ENCODE measurements at places on chromosomes 7 and 10.

DNA sequence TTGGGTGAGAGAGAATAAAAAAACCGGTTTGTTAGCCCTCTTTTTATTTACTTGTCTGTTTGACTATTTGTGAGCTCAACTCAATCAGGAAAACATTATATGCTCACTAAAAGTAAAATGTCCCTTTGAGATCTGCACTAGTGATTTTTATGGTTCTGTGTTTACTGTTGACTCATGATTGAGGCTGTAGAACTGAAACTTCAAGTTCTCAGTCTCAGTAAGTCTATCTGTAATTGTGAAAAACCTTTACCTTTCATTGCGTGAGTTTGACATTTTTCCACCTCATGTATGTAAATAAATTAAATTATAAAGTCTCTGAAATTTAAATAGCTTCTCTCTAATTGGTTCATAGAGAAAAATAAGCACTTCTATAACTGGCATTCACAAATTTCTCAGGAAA is 17.0 kb upstream of the CASD1 start:
- no peak for DNase-seq

DNA sequence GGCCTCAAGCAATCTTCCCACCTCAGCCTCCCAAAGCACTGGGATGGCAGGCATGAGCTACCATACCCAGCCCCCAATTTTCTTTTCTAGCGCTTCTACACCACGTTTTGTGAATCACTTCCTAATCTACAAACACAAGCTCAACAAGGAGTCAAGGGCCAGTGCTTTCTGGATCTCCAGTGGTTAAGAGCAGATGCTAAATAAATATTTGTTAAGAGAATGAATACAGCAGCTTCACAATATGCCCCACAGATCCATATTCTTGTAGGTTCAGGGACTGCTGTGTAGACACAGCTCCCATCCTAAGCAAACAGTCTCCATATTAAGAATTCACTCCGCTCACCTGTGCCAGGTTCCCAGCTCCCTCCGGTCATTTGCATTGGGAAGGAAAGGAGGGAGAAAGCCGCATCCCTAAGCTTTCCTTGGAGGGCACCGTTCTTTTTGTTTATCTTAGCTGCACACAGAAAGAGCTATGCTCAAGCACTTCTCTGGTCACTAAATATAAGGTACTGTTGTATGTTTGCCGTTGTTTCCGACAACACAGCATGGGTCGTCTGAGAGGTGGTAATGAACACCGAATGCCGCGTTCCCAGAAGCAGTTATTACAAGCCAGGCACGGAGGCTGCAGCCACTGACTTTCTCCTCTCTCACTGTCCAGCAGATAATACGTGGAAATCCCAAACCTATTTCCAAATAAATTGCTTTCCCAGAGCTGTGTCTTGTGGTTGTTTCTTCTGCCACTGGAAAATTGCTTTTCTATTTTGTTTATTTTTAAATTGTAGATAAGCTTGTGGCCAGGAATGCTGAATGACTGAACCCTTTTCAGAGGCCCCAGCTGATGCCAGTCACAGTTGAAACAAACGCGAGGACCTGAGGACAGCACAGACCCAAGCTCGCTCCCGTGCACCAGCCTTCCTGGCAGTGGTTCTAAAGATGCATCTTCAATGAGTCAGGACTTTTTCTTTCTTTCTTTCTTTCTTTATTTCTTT is 217.1 kb downstream of the PRPF18 start:
- no peak for DNase-seq

DNA sequence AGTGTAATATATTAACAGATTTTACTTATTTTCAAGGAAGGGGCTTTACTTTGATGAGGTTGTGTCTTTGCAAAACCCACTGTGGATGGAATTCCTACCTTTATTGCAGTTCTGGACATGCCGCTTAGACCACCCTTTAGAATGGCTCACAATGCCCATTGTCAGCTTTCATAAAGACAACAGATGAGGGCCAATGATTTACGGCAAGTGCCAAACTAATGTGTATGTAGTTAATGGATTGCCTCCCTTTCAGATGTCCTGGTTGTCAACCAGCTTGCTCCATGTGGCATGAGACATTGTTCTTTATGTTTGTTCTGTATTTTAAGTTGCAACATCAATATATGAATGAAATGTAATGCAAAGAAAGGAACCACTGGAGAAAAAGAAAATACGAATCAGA is 35.0 kb upstream of the ELMO1 start:
- no peak for DNase-seq

- DNase-seq = no peak
Measured at GRCh38 chr10:19728376-19728775, 87.9 kb upstream of the PLXDC2 start.

GRCh38 chr10:121244818-121245217 is 353.4 kb downstream of the FGFR2 start:
- DNase-seq = no peak

GRCh38 chr10:58998924-58999713 is 177.3 kb upstream of the PHYHIPL start:
- no peak for DNase-seq

GRCh38 chr7:142759433-142759832 is 10.2 kb downstream of the PRSS1 start:
- DNase-seq = no peak

- no peak for DNase-seq
Measured at GRCh38 chr7:23600236-23600635, 3.1 kb downstream of the CCDC126 start.

GRCh38 chr10:48881937-48882336 is 57.7 kb downstream of the LRRC18 start:
- no peak for DNase-seq

DNA sequence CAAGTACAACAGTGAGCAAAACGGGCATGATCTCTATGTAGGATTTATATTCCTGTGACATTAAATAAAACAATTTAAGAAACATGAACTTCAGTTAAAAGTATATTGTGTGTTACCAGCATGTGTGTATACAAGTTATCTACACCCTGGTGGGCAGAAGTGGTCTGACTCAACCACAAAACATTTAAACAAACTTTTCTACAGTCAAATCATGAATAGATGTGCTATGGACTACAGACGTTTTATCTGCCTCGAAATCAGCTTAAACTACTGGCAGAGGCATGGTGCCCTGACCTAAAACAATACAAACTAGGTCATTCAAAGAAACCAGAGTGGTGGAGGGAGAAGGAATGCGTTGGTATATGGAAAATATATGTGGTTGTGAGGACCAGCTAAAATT is 3.6 kb downstream of the ARL3 start:
- DNase-seq = no peak

DNA sequence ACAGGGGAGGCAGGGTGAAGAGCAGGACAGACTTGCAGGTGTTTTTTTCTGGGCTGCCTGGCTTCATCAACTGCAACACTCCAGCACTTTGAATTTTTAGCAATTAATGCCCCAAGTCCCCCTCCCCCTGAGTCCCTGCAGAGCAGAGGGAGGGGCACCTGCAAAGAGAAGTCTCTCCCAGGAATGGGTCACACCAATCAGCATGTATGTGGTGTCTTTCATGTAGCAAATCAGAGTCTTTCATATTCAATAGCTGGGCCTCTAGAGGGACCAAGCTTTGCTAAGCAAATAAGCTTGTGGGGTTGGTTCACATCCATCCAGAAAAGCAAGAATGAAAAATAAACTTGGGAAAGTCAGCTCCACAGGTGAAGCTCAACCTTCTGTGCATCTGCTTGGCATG is 90.7 kb downstream of the PARP12 start:
- DNase-seq = no peak

- DNase-seq = peak; percentile 3
Measured at GRCh38 chr7:102834999-102835398, 77.8 kb upstream of the LRRC17 start.

DNA sequence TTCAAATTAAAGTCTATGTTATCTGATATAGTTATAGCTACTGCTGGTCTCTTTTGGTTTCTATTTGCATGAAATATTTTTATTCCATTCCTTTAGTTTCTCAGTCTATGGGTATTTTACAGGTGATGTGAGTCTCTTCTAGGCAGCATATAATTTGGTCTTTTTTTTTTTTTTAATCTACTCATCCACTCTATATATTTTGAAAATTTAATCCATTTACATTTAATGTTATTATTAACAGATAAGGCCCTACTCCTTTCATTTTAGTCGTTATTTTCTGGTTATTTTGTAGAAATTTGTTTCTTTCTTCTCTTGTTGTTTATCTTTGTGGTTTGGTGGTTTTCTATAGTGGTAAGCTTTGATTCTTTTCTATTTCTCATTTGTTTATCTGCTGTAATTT is 58.8 kb downstream of the MALRD1 start:
- DNase-seq = no peak

DNA sequence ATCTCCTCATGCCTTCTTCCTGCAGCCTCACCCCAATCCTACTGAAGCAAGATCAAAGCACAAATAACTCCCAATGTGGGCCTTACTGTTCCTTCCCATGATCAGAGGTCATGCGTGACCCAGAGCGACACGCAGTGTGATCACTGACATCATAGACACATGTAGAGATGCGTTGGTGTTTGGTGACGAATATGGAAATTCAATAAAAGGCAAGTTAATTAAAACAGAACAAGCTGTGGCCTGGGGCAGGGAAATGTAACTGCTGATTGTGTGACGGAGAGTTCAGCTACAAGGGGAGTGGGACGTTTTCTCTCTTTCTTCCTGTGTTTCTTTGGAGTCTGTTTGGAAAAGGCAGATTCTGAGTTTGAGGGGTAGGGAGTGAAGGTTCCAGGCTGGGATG is 34.8 kb upstream of the CARD11 start:
- no peak for DNase-seq

DNA sequence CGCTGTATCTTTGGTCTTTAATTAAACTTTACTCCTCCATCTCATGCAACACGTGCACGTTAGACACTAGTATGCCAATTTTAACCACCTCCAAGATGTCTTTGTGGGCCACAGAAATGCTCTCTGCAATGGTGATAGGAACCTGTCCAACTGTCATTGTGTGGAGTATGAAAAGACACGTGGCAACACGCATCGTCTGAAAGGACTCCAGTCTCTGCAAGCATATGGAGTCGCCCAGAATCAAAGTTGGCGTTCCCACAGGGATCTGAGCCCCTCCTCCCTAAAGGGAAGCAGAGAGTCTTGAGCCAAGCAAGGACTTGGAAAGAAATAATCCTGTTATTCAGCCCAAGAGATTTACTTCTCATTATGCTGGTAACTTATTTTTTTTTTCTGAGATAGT is 301.1 kb downstream of the CALN1 start:
- DNase-seq = no peak

- peak; percentile 18 for DNase-seq
Measured at GRCh38 chr10:101311185-101312066, 42.5 kb upstream of the BTRC start.

- DNase-seq = no peak
Measured at GRCh38 chr7:139036901-139037300, 1.1 kb upstream of the ZC3HAV1L start.

- DNase-seq = no peak
Measured at GRCh38 chr7:28685242-28685643, 272.9 kb downstream of the TRIL start.

DNA sequence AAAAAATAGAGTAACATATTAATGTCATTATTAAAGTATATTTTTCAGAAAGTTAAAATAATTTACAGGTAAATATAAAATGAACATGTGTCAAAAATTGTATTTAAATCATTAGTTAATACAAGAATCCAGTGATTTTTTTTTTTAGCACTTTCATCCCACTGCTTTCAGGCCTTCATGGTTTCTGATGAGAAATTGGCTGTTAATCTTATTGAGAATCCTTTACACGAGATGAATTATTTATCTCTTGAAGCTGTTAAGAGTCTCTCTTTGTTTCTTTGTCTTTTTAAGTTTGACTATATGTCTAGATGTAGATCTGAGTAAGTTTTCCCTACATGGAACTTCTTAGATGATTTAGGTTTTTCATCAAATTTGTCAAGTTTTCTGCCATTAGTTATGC is 578.5 kb upstream of the KCND2 start:
- no peak for DNase-seq

DNA sequence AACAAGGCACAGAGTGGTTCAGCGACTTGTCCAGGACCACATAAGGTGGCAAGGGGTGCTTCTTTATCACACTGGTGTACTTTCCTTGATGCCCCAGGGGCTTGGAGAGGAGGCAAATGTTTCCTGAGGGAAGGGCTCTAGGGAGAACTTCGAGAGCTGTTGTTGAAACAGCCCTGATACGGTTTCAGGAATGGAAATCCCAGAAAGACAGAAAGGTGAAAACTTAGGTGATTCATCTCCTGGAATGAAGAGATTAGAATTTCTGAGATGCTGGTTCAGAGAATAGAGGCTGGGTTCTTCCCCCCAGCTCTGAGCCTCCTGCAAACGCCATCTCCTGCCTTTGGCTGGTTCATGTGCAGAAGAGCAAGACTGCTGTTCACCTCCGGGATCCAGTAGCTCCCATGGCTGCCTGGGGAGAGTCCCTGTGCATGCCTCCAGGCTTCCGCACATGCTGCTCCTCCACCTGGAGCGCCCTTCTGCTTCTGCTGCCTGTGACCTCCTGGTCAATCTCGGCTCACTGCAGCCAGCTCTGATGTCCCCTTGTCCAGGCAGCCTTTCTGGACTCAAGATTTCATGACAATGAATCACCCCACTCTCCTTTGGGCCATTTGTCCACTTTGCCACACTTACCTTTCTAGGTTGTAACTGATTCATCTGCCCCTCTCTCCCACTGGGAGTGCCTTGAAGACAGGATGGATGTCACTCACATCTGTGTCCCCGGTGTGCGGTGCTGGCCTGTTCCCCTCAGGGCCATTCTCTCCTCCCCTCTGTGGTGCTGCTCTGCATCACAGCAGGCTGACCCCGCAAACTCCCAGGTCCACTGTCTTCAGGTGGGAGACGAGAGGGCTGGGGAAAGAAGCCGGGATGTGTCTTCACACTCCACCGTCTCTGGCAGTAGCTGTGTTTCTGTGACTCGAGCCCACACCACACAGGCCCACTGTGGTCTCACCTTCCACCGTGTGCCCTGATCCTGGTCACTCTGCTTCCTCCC is 3.6 kb upstream of the CDH23 start:
- DNase-seq = no peak

DNA sequence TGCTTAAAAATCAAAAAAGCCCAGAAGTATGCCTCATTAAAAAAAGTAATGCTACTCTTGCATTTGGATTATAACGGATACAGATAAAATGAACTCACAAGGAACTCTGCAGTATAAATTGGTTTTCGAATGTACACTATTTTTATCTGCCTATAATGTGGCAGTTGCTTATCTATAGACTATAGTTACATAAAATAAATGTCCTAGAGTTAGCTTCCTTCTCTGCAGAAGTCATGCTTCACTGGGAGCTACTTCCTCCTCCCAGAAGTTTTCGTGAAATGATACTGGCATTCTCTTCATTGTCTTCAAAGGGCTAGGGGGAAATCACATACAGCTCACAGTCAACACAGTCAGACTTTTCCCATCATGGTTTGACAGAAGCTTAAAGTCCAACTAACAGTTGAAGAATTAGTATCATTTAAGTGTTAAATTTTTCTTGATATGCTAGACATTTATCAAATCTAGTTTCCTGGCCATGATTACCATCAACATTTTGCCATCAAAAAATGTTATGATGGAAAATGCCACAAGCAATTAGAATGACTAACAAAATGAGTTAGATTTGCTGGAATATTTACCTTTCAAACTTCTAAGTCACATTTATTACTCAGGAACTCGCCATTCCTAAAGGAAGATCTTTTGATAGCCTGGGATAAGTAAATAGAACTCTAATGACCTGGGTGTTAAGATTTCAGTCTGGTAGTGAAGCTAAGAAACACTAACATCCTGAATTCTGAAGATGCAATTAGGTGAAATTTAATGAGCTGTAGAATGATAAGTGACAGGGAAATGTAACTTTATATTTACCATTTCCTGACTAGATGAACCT is 87.3 kb upstream of the TRIL start:
- DNase-seq = no peak

Data from activated naive CD8-positive, alpha-beta T cell treated with anti-CD3 and anti-CD28 coated beads, Interleukin-2, amount 50 U/mL, for 24 hours (primary cell).